ENCODE measurements at places on chromosomes 2 and 18.

DNA sequence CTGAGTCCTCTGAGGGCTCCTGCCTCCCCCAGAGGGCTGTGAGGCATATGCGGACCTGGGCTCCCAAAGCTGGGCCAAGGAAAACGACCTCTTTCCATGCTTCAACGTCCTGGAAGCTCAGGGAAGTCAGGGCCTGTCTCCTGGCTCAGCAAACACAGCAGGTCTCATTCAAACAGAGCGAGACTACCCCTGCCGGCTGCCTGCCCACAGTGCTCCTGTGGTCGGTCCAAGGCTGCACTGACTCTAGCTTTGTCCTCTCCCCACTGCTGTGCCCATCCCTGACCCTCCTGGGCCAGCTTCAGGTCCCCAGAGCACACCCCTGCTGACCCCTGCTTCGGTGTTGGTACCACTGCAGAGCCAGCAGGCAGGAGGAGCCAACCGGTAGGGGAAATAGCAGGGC lies 79.6 kb downstream of the PDCL3 start:
- DNase-seq: no peak

- DNase-seq: no peak
Observed at GRCh38 chr2:43495727-43496126, 100.1 kb downstream of the THADA start.

- DNase-seq: peak; percentile 54
Observed at GRCh38 chr2:72993147-72993932, 76.0 kb downstream of the EMX1 start.

DNA sequence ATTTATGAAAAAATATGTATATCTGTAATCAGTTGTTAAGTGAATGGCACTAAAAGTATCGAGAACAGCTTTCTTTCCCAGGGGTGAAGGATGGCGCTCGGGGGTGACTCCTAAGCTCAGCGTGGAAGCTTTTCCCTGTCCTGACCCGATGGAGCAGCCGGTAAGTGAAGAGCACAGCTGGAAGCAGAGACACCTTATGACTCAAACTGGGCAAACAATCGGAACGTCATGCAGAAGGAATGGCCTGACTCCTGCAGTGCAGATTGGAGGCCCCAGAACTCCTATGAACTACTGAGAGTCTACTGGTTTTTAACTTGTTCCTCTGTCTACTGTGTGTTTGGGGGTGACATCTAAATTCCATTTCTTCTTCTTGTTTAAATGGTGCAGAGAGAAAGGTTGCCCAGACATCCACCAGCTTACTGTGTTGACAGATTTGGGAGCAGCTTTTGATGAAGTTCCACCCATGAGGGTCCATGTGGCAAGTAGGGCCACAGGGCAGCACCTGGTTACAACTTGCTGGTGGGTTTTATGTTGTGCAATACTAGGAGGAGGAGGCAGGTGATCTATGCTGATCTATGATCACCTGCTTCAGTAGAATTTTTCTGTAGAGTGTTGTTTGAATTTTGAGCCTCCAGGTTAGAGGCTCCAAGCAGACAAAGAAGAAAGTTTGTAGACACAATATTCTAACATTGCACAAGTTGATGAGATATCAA lies 52.8 kb upstream of the TMEM182 start:
- DNase-seq: no peak

- no peak for DNase-seq
Observed at GRCh38 chr18:22391407-22392345, 26.0 kb downstream of the CTAGE1 start.

DNA sequence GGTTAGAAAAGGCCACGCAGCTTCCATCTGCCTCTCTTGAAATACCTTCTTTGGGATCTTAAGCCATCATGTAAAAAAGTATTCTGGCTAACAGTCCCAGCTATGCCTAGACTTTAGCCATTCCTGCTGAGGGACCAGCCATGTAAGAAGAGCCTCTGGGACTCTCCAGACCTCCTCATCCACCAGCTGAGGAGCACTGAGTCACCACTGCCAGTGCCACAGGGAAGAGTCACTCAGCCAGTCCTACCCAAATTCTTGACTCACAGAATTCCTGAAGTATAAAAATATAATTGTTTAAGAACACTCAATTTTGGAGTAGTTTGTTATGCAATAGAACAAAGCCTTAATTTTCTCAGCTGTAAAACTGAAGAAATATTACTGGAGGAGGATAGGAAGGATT lies 436.7 kb downstream of the ZEB2 start:
- DNase-seq: no peak

DNA sequence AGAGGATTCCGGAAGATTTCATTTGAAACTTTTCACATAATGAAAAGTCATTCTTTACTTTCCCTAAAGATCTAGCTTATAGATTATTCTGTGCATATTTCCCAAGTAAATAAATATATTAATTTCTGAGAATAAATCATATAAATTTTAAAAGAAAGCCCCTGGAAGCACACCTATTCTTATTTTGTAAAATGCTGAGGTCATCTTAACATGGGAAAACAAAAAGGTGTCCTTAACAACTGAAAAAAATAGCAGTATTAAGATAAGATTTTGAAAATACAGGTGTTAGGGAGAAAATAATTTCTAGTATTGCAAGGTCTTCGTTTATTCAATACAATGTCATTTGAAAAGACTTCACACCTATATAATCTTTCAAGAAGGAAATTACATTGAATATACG lies 567.5 kb upstream of the CHAC2 start:
- DNase-seq: no peak

DNA sequence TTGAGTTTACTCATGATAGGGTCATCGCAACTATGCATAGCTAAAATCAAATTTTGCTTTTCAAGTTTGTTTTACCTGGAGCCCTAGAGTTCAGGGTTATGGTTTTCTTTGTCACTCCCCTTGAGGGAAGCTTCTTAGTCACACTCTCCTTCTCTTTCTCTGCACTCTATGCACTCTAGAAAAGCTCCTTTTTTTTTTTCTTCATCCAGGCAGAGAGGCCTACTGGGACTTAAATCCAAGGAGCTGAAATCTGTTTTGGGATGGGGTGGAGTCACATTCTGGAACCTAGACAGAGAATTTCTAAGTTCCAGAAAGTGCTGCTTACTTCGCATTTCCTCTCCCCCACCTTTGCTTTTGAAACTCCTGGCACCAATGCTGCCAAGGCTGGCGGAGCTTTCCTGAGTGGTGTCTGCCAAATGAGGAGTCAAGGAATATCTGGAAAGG lies 19.1 kb upstream of the IL18R1 start:
- no peak for DNase-seq

DNA sequence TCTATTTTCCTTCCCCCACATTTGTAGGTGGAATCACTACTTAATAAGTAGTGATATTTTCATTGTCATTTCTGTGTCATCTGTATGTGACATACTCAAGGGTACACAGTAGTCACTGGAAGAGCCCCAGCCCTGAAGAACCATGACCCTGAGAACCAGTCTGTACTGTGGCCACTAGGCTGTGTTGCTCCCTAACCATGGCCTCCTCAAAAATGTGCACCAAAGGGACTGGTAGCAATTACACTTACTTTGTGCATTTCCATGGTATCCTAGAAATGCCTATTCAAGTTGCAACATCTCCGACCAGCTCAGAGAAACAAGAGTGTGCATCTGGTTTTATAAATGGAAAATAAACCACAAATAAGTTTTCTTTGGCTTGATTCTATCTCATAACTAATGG lies 155.1 kb downstream of the DOCK10 start:
- no peak for DNase-seq

GRCh38 chr2:121232626-121233265 lies 52.3 kb downstream of the TFCP2L1 start:
- DNase-seq: peak; percentile 32
